ENCODE measurements at places on chromosomes 4 and X.

DNA sequence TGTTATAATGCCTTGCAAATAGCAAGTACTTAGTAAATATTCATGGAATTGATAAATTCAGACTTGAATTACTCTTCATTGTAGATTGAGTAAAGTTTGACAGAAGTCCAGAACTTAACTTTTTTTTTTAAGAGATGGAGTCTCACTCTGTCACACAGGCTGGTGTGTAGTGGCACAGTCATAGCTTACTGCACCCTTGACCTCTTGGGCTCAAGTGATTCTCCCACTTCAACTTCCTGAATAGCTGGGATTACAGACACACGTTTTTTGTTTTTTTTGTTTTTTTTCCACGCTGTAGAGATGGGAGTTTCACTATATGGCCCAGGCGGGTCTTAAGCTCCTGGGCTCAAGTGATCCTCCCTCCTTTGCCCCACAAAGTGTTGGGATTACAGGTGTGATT lies 32.1 kb downstream of the UBE2K start:
- no peaks in the 10 kb centered on the region for H3K36me3 ChIP-seq
- H3K4me1 ChIP-seq: peaks cover 27% of the 10 kb centered on the region
- DNase-seq: no peak
- no peaks in the 10 kb centered on the region for H3K27me3 ChIP-seq
- H3K4me3 ChIP-seq: no peak overlapping the region

GRCh38 chr4:71417150-71417549 lies 78.3 kb downstream of the SLC4A4 start:
- no peaks in the 10 kb centered on the region for H3K4me1 ChIP-seq
- H3K27me3 ChIP-seq: no peaks in the 10 kb centered on the region
- no peak overlapping the region for H3K4me3 ChIP-seq
- no peak for DNase-seq
- peaks cover 3% of the 10 kb centered on the region for H3K36me3 ChIP-seq
- H3K27ac ChIP-seq: no peak overlapping the region

DNA sequence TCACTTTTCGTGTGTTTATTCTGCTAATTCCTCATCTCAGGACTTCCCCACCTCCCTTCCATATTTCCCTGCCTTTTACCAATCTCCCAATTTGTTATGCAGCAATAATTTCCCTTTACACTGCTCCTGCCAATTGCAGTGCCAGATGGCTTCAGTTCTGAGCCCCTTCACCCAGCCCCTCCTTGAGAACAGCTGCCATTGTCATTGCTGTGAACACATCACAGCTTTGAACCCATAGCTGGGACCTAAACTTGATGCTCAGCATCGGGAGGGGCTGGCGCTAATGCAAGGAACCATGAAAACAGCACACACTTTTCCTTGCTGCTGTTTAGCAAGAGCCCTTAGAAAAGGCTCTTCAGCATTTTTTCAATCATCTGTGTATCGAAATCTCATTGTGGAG lies 104.9 kb downstream of the ALPK1 start:
- peaks cover 4% of the 10 kb centered on the region for H3K36me3 ChIP-seq
- H3K27me3 ChIP-seq: no peaks in the 10 kb centered on the region
- H3K27ac ChIP-seq: no peak overlapping the region
- no peak overlapping the region for H3K4me3 ChIP-seq
- no peak for DNase-seq

DNA sequence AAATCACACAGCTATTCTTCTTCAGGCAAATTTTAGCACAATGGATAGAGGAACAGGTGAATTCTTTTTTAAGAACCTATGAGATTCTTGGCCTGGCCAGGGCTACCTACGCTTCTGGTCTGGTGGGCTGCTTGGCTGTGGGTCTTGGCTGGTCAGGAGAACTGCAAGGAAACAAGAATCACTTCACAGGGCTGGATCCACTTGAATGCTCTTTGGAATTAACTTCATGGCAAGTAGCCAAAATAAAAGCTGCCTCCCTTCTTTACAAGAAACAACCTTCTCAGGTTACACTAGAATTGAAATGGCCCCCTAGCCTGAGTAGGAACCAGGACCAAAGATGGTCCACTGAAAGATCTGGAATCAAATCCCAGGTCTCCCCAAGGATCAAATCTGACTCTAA lies 519.1 kb downstream of the IQCM start:
- no peak for DNase-seq
- H3K36me3 ChIP-seq: no peaks in the 10 kb centered on the region
- no peak overlapping the region for H3K4me3 ChIP-seq
- H3K4me1 ChIP-seq: no peaks in the 10 kb centered on the region
- H3K27ac ChIP-seq: no peak overlapping the region

DNA sequence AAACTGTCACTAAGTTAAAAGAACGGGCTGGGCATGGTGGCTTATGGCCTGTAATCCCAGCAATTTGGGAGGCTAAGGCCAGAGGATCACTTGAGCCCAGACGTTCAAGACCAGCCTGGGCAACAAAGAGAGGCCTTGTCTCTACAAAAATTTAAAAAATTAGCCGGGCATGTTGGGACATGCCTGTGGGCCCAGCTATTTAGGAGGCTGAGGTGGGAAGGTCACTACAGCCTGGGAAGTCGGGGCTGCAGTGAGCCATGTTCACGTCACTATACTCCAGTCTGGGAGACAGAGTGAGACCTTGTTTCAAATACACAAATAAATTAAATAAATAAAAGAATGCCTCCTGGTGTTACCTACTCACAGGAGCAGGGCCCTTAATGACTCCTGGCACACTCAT lies 69.5 kb downstream of the APBB2 start:
- no peak overlapping the region for H3K27ac ChIP-seq
- no peaks in the 10 kb centered on the region for H3K27me3 ChIP-seq
- no peaks in the 10 kb centered on the region for H3K4me1 ChIP-seq

DNA sequence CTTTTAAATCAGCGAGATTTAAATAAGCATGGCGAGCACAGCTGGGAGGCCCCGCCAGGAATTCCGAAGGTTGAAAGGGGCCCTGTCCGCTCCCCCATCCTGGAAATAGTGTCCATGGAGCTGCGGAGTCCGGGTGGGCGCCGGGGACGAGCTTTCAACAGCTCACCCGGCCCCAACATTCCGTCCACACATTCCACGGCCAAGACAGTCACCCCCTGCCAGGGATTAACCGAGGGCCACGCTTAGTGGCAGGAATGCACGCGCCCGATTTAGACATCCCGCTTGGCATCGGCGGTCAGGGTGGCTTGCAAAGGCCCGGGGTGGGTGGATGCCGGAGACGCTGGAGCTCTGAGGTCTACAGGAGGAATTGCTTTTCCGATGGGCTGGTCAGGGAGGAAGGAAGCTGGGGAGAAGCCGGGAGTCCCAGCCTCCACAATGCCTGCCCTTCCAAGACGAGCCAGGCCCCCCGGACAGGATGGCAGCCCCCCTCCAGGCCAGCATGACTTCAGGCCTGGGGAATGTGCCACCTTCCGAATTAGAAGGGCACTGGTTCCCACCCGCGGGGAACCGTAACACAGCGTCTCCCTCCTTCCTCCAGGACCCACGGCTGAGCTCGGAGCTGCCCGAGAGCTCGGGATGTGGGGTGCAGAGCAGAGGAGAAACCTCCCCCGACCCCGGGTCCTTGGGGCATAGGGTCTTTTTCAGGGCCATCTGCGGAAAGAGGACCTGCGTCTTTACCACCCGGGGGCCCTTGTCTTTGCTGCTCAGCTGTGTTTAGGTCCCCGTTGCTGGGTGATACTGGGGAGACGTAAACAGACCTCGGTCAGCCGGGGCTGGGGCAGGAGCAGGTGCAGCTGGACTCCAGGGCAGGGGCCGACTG lies 26.9 kb upstream of the PPP2R3B start:
- H3K27me3 ChIP-seq: no peaks in the 10 kb centered on the region
- no peaks in the 10 kb centered on the region for H3K4me1 ChIP-seq
- no peak for DNase-seq
- H3K36me3 ChIP-seq: peaks cover 4% of the 10 kb centered on the region
- no peak overlapping the region for H3K27ac ChIP-seq

DNA sequence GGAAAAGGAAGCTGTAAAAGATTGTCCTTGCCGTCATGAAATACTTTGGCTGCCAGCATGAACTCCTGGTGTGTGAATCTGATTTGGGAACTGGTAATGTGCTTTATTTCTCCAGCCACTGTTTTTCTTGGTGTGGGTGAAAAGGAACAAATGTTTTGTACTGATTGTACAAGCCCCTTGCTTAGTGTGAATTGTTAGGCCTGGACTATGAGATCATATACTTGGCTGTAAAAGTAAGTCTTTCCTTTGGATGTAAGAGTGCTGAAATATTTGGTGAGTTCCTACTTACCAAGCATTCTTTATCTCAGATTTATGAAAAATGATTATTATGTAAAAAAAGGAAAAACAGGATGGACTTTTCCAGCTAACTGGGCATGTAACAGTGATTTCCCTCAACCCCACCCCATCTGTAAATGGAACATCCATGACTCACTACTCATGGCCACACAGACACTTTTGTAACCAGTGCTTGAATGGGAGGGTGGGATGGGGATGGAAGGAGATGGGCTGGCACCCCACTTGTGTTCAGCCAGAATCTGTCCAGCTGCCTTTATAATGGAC lies 6.3 kb downstream of the FNIP2 start:
- no peaks in the 10 kb centered on the region for H3K27me3 ChIP-seq
- no peak overlapping the region for H3K4me3 ChIP-seq
- H3K4me1 ChIP-seq: peaks cover 56% of the 10 kb centered on the region
- no peaks in the 10 kb centered on the region for H3K36me3 ChIP-seq
- DNase-seq: no peak

GRCh38 chr4:86452422-86452891 lies 92.6 kb upstream of the MAPK10 start:
- peaks cover 6% of the 10 kb centered on the region for H3K4me1 ChIP-seq
- H3K36me3 ChIP-seq: no peaks in the 10 kb centered on the region
- DNase-seq: no peak

- peaks cover 10% of the 10 kb centered on the region for H3K27me3 ChIP-seq
- H3K4me1 ChIP-seq: peaks cover 12% of the 10 kb centered on the region
- H3K36me3 ChIP-seq: no peaks in the 10 kb centered on the region
- no peak overlapping the region for H3K4me3 ChIP-seq
- H3K27ac ChIP-seq: no peak overlapping the region
These were observed 30.8 kb downstream of the NR0B1 start for GRCh38 chrX:30278365-30278764.

- H3K4me1 ChIP-seq: peaks cover 24% of the 10 kb centered on the region
- H3K27ac ChIP-seq: peak overlapping the region; percentile 80
- peak overlapping the region; percentile 80 for H3K4me3 ChIP-seq
- H3K27me3 ChIP-seq: peaks cover 32% of the 10 kb centered on the region
These were observed 21.4 kb upstream of the RBPJ start for GRCh38 chr4:26299254-26299882.

DNA sequence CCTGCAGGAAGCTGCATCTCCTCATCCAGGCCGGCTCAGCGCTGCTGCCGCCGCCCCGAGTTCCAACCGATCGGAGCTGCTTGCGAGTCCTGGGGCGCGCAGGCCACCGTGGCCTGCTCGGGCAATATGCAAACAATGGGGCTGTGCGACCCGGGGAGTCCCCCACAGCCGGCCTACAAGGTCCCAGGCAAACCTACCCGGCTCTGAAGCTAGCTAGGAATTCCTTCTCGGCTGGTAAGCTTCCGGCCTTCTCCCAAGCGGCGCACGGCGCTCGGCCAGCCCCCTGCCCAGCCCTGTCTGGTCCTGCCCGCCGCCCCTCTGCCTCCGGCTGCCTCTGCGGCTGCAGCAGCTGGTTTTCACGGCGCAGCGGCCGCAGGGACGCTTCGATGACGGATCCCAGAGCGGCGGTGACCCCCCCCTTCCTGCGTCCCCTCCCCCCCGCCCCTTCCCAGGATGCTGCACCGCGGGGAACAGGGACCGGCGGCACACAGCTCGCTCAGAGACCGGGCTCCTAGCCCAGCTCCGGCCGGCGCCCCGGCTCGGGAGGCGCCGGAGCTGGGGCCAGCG lies 59.4 kb downstream of the TSC22D3 start:
- peaks cover 11% of the 10 kb centered on the region for H3K36me3 ChIP-seq
- peaks cover 6% of the 10 kb centered on the region for H3K27me3 ChIP-seq
- peaks cover 64% of the 10 kb centered on the region for H3K4me1 ChIP-seq
- peak overlapping the region; percentile 88 for H3K27ac ChIP-seq

DNA sequence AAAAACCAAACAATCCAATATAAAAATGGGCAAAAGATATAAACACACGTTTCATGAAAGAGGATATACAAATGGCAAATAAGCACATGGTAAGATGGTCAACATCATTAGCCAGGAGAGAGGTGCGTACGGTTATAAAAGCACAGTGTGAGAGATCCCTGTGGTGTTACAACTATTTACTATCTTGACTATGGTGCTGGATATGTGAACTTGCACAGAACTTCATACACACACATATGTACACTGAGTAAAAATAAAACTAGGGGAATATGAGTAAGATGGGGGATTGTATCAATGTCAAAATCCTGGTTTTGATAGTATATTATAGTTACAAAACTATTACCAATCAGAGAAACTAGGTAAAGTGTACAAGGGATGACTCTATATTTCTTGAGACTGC lies 8.4 kb downstream of the FBXO8 start:
- no peak for DNase-seq
- no peaks in the 10 kb centered on the region for H3K27me3 ChIP-seq
- peaks cover 41% of the 10 kb centered on the region for H3K4me1 ChIP-seq
- H3K4me3 ChIP-seq: no peak overlapping the region
- peaks cover 3% of the 10 kb centered on the region for H3K36me3 ChIP-seq

- H3K27ac ChIP-seq: no peak overlapping the region
- H3K4me1 ChIP-seq: peaks cover 14% of the 10 kb centered on the region
- H3K4me3 ChIP-seq: no peak overlapping the region
- no peak for DNase-seq
These were observed 112.9 kb downstream of the FRYL start for GRCh38 chr4:48667148-48667547.

DNA sequence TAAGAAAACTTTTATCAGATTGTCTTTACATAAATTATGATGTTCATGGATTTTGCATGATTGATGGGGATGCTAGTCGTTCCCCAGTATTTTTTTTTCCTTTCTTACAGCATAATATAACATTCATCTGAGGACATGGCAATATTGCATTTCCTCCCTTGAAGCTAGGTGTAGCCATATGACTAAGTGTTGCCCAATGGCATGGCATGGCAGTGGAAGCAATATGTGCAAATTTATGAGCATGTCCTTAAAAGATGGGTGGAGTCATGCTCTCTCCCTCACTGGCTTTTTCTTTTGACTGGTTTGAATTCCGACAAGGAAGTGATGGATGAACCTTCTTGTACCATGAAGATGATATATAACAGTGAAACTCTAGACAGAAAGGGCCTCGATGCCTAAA lies 96.3 kb downstream of the BANK1 start:
- H3K27ac ChIP-seq: no peak overlapping the region
- no peak for DNase-seq
- H3K4me3 ChIP-seq: no peak overlapping the region
- H3K36me3 ChIP-seq: no peaks in the 10 kb centered on the region

DNA sequence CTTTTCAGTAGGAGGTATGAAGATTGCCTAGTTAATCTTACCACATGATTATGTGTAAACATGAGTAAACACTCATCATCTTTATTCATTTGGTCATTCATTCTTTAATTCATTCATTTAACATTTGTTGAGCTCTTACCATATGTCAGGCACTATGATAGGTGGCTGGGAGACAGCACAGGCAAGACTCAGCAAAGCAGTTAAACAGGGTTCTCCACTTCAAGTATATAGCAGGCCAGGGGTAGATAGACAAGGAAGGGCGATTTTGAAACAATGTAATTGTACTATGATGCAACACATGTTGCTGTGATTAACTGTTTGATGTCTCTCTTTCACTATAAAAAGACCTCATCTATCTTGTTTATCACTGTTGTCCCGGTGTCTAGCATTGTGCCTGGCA lies 84.3 kb upstream of the GPR101 start:
- H3K27me3 ChIP-seq: peaks cover 55% of the 10 kb centered on the region
- no peak overlapping the region for H3K27ac ChIP-seq
- no peaks in the 10 kb centered on the region for H3K36me3 ChIP-seq
- H3K4me3 ChIP-seq: no peak overlapping the region
- H3K4me1 ChIP-seq: no peaks in the 10 kb centered on the region

GRCh38 chr4:95674521-95674981 lies 125.8 kb upstream of the UNC5C start:
- no peak overlapping the region for H3K27ac ChIP-seq
- no peak for DNase-seq
- H3K4me1 ChIP-seq: no peaks in the 10 kb centered on the region
- no peak overlapping the region for H3K4me3 ChIP-seq
- no peaks in the 10 kb centered on the region for H3K27me3 ChIP-seq
- no peaks in the 10 kb centered on the region for H3K36me3 ChIP-seq

Data from activated T-cell treated with anti-CD3 and anti-CD28 coated beads, Interleukin-2, amount 50 U/mL, for 72 hours (primary cell).